ENCODE measurements at places on chromosomes 6 and 20.
A peak's percentile ranks its signal among the peaks of the same experiment; 100 is the strongest.

- DNase-seq: no peak
These were observed 223.0 kb downstream of the QKI start for GRCh38 chr6:163637524-163637923.

- no peak for DNase-seq
These were observed 54.6 kb downstream of the RPP21 start for GRCh38 chr6:30399390-30400058.

DNA sequence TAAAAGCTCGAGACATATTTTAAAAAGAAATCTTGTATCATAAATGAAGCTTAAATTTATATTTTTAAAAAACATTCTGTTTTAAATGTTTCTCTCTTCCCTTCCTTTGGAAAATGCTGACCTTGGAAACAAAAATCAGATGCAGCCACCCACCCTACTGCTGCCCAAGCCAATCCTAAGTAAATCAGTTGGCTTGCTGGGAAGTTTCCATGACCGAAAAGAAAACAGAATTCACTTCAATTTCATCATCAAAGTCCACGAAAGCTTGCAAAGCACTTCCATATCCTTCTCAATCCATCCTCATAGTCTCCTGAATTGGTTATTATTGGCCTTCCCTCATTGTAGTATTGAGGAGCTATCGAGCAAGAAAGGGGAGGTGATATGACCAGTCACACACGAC is 80.1 kb downstream of the PLCG1 start:
- no peak for DNase-seq

DNA sequence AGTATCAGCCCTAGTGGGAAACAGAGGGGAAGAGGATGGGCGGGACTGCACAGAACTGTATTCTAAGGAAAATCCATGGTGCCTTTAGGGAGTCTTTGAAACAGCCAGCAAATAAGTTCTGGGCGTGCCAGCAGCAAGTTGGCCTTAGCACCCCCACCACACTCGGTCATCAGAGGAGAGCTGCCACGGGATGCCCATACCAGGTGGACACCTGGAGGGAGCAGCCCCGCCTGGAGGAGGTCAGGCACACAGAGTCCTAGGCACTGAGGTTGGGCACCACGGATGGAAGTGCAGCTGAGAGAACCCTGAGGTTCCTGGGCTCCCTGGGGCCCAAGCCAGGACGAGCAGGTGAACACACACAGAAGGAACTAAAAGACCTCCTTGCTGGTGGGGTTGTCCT is 180.8 kb upstream of the PROKR2 start:
- DNase-seq: no peak

DNA sequence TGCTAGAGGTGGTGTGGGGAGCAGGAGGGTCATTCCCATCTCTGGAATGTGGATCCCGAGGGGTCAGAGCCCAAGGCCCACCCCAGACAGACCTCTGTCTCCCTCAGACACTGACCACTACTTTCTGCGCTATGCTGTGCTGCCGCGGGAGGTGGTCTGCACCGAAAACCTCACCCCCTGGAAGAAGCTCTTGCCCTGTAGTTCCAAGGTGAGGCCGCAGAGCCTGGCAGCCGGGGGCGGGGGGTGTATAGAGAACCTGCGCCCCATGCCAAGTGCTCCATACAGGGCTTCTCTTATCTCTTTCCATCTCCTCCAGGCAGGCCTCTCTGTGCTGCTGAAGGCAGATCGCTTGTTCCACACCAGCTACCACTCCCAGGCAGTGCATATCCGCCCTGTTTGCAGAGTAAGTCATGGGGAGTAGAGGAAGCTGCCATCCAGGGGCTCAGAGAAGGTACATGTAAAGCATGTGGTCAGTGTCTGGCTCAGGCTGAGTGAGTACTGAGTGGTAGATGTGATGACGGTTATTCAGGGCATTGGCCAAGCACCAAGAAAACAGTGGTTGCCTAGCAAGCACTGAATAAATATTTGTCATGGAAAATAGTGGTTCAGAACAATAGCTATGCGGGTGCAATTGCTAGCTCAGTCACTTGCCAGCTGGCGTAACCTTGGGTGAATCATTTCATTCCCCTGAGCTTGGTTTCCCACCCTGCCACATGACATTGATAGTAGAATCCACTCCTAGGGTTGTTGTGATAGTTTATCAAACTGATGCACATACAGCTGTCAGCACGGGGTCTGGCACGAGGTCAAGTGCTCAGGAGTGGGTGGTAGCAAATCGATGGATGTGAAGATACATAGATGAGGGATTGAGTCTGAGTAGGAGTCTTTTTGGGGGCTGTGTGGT is 3.5 kb downstream of the PIGT start:
- DNase-seq: peak; percentile 30

DNA sequence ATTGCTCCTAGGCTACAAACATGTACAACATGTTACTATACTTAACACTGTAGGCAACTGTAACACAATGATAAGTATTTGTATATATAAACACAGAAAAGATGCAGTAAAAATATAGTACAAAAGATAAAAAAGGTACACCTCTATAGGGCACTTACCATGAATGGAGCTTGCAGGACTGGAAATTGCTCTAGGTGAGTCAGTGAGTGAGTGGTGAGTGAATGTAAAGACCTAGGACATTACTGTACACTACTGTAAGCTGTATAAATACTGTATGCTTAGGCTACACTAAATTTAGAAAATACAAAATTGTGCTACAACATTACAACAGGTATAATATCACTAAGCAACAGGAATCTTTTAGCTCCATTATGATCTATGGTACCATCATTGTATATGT is 312.0 kb upstream of the PREP start:
- DNase-seq: no peak

- DNase-seq: no peak
These were observed 14.8 kb upstream of the SYNE1 start for GRCh38 chr6:152651986-152652385.

DNA sequence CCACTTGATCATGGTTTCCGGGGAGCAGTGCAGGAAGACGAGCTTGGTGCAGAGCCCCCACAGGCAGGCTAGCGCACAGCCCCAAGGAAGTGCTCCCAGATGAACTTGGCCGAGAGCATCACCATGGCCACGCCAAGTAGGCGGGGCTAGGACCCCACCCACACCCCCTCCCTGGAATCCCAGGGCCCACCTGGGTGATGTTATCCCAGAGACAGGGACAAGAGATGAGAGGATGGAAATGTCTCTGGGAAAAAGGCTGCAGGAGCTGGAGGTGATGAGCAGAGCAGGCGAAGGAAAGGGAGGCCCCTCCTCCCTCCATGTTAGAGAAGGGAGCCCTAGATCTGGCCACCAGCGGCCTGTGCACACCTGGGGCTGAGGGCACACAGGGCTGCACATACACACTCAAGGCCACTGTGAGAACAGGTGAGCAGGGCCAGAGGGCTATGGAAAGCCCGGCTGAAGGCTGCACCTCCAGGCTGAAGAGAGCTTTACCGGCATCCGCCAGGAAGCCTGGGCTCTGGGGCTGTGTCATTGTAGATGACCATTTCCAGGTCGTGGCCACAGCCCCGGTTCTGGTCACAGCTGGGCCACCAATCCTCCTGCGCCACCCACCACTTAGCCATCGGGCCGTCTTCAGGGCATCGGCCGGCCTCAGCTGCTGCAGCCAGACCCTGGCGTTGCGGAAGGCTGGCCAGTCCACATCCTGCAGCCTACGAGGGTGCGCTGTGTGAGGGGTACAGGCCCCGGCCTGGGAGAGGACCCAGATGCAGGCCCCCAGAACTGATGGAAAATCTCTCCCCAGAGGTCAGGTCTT is 24.9 kb downstream of the NPEPL1 start:
- no peak for DNase-seq

- DNase-seq: no peak
These were observed 18.3 kb downstream of the SNX9 start for GRCh38 chr6:157841211-157841840.

GRCh38 chr20:1204576-1204975 is 1.3 kb downstream of the C20orf202 start:
- DNase-seq: no peak

- DNase-seq: no peak
These were observed 648.0 kb upstream of the GJE1 start for GRCh38 chr6:141484711-141485110.

- no peak for DNase-seq
These were observed 52.3 kb upstream of the BCLAF1 start for GRCh38 chr6:136341967-136342366.

DNA sequence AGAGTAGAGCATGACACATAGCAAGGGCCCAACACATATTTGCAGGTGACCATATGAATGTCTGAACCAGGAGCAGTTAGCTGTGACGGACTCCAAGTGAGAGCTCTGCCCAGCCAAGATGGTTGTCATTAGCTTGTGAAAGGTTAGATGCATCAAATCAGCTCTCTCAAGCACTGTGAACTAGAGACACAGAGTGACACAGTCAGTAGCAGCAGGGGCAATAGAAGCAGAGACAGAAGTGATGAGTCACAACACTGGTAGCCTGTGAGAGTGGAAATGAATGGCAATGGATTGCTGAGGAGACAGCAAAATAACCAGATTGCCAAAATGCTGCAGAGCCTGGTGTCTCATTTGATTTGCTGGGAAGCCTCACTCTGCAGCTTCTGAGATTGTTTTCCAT is 558.9 kb downstream of the PKHD1 start:
- DNase-seq: no peak

DNA sequence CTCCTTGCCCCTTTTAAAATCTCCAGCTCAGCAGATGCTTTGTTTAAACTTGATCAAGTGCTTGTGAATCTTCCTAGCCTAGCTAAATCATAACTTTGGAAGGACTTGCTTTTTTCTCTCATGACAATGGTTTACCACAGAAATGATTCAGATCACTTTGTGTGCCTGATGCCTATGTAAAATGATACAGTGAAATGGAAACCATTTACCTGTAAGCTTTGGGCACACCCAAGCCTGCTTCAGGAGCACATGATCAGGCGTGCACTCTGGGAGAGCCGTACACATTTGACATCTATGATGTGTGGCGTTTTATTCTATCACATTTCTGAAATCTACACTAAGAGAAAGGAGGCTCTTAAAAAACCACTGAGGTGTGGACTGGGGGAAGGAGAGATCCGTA is 41.1 kb downstream of the PTPN1 start:
- DNase-seq: no peak

GRCh38 chr20:4891190-4891763 is 110.0 kb downstream of the SLC23A2 start:
- no peak for DNase-seq

DNA sequence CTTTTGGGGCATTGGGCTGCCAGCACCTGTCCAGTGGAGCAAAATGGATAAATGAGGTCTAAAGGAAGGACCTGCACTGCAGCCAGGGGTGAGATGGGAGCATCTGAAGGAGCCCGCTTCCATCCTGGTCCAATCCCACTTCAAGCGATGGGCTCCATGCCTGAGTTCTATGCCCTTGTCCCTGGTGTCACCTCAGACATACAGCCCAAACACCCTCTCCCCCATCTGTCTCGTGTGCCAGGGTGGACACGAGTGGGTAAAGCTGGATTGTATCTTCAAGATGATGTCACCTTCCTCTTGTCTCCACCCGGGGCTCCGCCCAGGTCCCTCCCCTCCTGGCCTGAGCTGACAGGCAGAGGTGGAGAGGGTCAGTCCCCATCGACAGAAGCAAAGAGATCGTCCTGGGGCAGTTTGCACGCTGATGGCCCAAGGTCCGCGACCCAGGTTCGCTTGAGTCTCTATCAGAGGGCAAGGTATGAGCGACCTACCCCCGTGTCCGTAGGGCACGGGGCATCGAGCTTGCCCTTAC is 544 bp downstream of the SMIM29 start:
- no peak for DNase-seq

DNA sequence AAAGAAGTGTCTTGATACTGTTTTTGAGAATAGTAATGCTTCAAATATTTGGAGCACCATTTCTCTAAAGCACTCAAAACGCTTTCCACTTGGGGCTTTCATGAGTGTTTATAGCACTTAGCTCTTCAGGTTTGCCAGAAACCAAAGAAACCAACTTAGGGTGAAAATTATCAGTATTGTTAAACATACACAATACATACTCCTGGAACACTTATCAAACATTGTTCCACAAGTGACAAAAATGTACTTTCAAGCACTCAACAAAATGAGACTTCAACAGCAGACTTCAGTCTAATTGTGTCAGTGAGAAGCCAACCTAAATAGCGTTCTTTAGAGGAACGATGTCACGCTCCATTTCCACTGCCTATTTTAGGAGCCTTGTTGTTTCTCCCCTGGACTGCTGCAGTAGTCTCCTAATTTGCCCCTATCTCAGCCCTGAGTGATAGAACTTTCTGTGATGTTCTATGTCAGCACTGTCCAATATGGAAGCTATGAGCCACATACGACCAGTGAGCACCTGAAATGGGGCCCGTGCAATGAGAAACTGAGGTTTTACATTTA is 461.3 kb downstream of the KIF16B start:
- no peak for DNase-seq

GRCh38 chr20:35654415-35654814 is 10.3 kb downstream of the CPNE1 start:
- DNase-seq: no peak

- DNase-seq: no peak
These were observed 1.3 kb upstream of the LRRC1 start for GRCh38 chr6:53793318-53794136.

- no peak for DNase-seq
These were observed 109.6 kb upstream of the RPS6KA2 start for GRCh38 chr6:166736634-166737033.

- no peak for DNase-seq
These were observed 131.3 kb upstream of the OGFRL1 start for GRCh38 chr6:71157345-71157744.

DNA sequence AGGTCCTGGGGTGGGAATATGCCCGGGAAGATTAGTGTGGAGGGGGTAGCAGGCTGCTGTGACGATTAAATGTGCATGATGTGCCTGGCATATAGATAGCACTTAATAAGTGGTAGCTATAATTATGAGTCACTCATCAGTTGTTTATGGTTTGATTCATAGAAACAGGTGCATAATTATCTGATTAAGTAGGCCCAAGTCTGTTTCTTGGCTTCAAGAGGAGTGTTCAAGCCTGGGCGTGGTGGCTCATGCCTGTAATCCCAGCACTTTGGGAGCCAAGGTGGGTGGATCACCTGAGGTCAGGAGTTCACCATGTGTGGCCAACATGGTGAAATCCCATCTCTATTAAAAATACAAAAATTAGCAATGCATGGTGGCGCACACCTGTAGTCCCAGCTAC is 74.9 kb downstream of the QRSL1 start:
- no peak for DNase-seq

GRCh38 chr6:123668965-123669591 is 32.3 kb upstream of the TRDN start:
- no peak for DNase-seq

DNA sequence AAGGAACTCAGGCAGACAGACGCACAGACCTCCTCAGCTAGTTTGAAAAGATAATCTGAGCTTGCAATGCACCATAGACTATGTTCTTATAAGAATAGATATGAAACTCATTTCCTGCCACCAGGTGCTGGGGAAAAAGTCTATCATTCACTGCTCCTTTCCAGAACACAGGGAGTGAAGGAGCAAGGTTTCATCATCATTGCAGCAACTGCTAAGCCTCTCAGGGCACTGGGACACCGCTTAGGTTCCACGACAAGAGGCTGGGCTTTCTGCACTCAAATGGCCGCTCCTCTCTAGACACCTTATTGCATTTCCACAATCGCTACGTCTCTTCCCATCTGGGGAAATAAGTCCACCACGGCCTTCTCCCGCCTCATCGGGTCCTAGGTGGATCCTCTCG is 418.5 kb upstream of the JARID2 start:
- no peak for DNase-seq

All from stimulated activated CD8-positive, alpha-beta memory T cell treated with anti-CD3 and anti-CD28 coated beads, Interleukin-15, amount 100 ng/mL, for 48 hours (primary cell).